ENCODE measurements at places on chromosomes 2 and 18.
A peak's percentile ranks its signal among the peaks of the same experiment; 100 is the strongest.

GRCh38 chr2:134086594-134087219 lies 167.2 kb upstream of the MGAT5 start:
- no peak for DNase-seq

DNA sequence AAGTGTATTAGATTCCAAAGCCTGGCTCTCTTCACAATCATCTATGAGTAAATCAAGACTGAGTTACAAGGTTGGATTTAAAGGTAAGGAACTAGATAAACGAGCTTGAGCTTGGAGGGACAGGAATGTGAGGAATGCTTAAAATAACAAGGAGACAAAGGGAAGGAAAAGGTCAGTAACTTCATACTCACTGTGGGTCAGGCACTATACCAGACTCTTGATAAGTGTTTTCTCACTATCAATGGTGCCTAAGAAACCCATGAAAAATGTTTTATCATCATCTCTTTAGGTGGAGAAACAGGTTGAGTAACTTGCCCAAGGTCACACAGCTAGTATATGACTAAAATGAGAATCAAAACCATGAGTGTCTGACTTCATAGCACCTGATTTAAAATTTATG lies 212.1 kb downstream of the CDH2 start:
- DNase-seq = no peak

- no peak for DNase-seq
These were observed 3.1 kb upstream of the GORASP2 start for GRCh38 chr2:170925923-170926322.

DNA sequence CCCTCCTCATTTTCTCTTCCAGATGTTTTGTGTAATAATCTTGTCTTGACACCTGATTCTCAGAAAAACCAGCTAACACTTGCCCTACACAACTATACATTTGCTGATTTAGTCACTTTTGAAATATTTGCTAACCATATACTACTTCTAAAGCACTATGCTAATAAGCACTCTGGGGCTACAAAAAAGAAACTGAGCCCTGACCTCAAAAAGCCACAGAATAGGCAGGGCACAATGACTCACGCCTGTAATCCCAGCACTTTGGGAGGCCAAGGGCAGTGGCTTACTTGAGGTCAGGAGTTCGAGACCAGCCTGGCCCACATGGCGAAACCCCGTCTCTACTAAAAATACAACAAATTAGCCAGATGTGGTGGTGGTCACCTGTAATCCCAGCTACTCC lies 266.0 kb downstream of the RAD51AP2 start:
- no peak for DNase-seq

DNA sequence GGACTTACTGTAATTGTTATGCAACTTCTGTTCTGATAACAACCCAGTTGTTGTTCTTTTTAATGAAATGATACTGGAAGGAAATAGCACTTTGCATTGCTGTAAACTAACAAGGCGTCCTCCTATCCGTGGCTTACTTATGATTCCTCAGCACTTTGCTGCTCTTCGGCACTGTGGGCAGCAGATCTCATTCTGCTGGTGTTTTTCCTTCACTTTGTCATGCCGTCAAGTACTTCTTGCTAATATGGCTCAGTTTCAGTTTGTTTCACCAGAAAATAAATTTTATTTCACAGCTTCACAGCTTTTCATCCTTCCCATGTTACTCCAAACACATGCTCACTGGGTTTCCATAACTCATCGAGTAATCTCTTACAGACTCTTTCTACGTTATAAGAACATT lies 289.3 kb downstream of the MEIS1 start:
- no peak for DNase-seq

GRCh38 chr2:195414537-195415100 lies 242.4 kb upstream of the SLC39A10 start:
- DNase-seq = no peak

DNA sequence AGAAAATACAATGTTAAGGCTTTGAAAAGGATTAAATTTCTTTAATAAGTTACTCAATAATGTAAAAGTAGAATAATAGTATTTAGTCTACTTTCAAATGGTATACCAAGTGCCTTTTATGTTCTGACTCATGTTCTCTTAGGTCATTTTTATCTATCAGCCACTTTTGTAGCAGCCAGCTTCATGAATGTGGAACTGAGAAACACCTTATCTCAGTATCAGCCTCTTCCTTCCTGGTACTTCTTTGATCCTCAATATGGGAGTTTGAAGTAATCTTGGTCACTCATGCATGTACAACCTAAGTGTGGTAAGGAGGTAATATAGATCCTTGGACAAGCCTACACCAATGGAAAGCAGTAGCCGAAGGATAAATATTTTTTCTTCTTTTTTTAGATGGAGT lies 180.4 kb upstream of the NRXN1 start:
- DNase-seq = no peak

DNA sequence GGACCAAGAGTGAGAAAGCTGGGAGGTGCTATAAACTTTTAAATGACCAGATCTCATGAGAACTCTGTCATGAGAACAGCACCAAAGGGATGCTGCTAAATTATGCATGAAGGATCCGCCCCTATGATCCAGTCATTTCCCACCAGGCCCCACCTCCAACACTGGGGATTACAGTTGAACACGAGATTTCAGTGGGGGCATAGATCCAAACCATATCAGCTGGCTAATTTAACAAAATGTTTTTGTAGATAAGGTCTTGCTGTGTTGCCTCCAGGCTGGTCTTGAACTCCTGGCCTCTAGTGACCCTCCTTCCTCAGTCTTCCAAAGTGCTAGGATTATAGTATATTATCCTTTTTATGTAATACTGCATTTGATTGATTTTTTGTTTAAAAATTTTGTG lies 56.0 kb downstream of the NBEAL1 start:
- DNase-seq = no peak

- no peak for DNase-seq
These were observed 302.1 kb downstream of the LPIN1 start for GRCh38 chr2:12048550-12048949.

- peak; percentile 76 for DNase-seq
These were observed 4.3 kb downstream of the COL3A1 start for GRCh38 chr2:188978291-188979081.

DNA sequence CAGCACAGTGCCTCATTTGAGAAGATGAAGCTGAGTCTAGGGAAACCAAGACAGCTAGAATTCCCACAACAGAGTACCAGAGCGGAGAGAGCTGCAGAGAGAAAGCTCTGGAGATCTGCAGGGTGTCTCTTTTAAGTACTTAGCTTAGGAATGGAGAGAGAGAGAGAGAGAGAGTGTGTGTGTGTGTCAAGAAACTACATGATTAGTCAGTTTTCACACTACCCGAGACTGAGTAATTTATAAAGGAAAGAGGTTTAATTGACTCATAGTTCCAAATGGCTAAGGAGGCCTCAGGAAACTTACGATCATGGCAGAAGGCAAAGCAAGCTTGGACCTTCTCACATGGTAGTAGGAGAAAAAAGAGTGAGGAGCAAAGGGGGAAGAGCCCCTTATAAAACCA lies 64.0 kb downstream of the HIBCH start:
- no peak for DNase-seq

- DNase-seq = no peak
These were observed 334.9 kb downstream of the SOX11 start for GRCh38 chr2:6027066-6027465.

- DNase-seq = peak; percentile 74
These were observed 137.0 kb downstream of the MEIS1 start for GRCh38 chr2:66571918-66572317.

DNA sequence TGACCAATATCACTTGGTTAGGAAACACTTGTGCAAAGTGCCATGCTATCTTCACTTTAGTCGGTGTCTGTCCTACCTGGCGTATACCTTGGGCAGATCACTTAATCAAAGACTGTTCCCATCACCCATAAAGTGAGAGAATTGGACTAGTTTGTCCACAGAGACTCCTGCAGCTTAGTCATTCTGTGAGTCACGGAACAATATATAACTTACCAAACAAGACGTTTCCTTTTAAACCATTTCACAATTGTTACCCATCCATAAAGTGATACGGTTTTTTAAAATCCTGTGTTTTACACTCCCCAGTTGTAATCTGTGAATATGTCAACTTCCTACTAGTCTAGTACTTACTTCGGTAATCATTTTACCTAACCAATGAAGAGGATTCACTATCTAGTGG lies 499.3 kb upstream of the SMIM21 start:
- no peak for DNase-seq

DNA sequence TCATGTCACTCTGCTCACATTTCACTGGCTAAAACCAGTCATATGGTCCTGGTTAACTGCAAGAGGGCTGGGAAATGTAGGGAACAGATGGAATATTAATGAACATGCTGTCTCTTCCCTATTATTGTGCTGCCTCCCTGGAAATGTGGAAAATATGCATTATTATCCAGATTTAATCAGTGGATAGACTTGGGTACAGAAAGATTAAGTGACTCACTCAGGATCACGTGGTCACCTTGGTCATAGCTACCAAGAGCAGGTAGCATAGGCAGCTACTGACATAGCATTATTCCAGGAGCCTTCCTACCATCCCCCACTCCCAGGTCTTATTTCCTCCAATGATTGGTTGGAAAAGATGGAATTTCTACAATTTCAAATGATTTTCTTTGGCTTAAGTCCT lies 141.1 kb downstream of the HRH4 start:
- DNase-seq = no peak

DNA sequence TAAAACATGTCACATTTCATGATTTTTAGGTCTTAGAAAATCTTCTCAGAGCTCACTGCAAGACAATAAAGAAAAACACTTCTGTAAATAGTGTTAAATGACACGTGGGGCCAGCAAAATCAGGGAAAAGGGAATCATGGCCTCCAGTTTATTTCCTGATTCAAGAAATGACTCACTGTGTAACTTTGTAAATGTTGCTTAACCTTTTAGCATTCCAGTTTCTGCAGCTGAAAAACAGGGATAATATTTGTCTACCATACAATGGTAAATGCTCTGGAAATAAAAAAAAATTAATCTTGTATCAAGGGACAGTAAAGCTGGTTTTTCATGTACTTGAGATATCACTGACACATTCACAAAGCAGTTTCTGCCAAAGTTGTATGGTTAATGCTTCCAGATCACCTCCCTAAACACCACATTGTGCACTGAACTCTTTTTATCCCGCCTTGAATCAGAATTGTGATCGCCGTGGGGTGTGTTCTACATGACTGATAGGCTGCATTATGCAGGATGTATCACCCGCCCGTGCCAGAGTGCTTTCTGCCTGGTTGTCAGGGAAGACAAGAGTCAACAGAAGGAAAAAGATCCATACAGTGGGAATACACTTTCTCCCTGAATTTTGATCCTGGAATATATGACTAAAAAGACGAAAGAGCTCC lies 238.8 kb downstream of the IKZF2 start:
- DNase-seq = peak; percentile 57

GRCh38 chr2:8756230-8756629 lies 74.4 kb downstream of the ID2 start:
- DNase-seq = no peak

GRCh38 chr2:156532989-156533388 lies 96.8 kb downstream of the GPD2 start:
- DNase-seq = no peak

GRCh38 chr2:145303536-145303935 lies 783.6 kb upstream of the ZEB2 start:
- DNase-seq = no peak

DNA sequence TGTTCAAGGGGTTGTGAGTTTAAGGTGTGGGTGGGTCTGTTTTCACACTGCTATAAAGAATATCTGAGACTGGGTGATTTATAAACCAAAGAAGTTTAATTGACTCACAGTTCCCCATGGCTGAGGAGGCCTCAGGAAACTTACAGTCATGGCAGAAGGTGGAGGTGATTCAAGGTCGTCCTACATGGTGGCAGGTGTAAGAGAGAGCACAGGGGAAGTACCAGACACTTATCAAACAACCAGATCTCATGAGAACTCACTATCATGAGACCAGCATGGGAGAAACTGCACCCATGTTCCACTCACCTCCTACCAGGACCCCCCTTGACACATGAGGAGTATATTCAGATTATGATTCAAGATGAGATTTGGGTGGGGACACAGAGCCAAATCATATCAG lies 38.0 kb downstream of the RHBDD1 start:
- DNase-seq = no peak

DNA sequence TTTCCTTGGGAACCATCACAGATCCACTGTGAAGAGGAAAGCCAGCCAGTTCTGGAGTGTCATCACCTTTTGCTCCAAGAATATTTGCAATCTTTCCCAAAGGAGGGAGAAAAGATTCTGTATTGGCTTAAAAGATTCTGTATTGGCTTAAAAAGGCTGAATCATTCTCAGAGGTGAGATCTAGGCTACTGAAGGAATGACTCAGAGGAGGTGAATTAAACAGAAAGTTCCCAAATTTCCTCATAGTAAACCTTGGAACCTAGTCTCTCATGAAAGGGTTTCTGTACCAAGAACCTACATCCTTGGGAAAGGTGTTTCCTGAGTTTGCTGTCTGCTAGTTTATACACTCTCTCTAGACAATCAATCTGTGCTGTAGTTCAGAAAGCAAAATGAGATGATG lies 34.1 kb upstream of the GRB14 start:
- DNase-seq = no peak

GRCh38 chr2:108316461-108317258 lies 28.0 kb downstream of the SULT1C2 start:
- DNase-seq = no peak

GRCh38 chr18:2468051-2468450 lies 103.3 kb downstream of the METTL4 start:
- no peak for DNase-seq

GRCh38 chr2:230599853-230600252 lies 112.8 kb upstream of the CAB39 start:
- no peak for DNase-seq

GRCh38 chr2:155310589-155310988 lies 612.1 kb downstream of the KCNJ3 start:
- no peak for DNase-seq

GRCh38 chr18:69123421-69123820 lies 277.3 kb upstream of the DOK6 start:
- DNase-seq = no peak

DNA sequence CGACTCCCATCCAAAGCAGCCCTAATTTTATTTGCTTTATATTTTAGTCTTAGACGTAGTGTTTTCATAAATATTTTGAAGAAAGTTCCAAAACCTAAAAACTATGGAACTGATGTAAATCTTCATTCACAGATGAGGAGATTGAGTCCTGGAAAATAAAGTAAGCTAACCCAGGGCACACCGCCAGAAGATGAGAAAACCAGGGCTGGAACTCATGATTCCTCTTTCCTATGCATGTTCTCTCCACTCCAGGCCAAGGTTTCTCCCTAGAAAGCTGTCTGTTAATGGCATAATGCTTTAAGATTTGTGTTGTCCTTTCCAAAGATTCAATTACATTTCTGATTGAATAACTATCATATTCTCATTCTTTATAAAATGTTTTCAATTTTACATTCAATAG lies 78.4 kb upstream of the ZC3H15 start:
- no peak for DNase-seq

- DNase-seq = no peak
These were observed 59.6 kb downstream of the PKDCC start for GRCh38 chr2:42107249-42108042.

DNA sequence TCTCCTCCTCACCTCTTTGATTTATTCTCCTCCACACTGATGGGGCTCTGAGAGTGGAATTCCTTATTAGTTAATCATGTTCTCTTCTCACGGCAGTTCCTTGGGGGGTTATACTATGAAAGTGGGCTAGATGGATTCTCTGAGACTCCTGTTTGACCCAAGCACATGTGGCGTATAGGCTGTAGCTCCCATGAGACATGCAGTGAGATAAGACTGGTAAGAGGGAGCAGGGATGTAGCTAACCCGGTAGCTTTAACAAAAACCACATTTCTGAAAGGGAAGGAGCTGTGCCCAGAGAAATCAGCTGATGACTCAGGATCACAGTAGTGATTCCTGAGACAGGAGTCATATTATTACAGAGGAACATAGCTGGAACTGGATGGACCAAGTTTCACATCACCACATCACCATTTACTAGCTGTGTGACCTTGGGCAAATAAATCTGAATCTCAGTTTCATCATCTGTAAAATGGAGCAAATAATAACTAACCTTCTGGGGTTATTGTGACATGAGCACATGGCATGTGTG lies 82.9 kb downstream of the CRIM1 start:
- peak; percentile 97 for DNase-seq

Measured in HFFc6 (cell line).